NCI-H1092 treated with DMSO at 0.1 percent for 48 hours (cell line): ENCODE measurements at places on chromosomes 5 and 9.

GRCh38 chr9:123322273-123323195 lies 33.5 kb upstream of the CRB2 start:
- no peak for DNase-seq

- DNase-seq = no peak
These were observed 9.4 kb downstream of the FYB1 start for GRCh38 chr5:39209924-39210323.

DNA sequence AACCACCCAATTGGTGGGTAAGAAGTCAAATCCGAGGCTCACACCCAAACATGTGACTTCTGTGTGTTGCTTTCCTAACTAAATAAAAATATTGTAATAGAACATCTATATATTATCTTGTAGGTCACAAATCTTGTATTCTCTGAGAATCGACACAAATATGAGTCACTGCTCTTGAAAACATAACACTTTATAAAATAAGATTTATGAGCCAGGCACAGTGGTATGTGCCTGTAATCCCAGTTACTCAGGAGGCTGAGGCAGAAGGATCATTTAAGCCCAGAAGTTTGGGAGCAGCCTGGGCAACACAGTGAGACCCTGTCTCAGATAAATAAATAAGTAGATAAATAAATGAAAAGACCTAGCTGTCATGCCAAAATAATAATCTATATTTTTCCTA lies 624.1 kb downstream of the ANXA1 start:
- DNase-seq = no peak

DNA sequence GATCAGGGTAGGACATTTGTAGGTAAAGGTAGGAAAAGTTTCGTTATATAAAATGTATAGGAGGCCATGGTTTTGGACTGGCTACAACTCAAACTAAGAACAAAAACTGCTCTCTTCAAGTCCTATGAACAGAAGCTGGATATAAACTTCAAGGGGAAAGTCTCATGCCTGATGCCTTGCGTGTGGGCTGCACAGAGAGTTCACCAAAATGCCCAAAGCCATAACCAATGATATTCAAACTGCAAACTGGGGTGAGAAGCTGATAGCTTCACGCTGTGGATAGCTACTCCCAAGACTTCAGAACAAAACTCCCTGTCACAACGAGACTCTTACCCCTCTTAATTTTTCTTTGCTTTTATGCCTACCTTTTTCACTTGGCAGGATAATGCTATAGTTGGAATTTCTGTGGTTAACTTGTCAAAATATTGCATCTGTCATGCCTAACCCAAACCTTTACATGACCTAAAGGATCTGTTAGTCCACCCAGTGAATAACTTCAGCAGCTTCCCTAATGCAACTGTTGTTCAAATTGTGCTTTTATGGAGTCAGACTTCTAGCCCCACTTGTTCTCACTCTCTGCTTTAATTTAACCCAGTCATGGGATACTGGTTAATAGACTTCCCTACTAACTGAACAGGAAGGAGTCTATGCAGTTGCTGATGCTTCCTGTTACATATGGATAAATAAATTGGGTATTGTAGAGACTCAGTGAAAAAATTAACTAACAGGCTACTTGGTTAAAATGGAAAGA lies 71.9 kb downstream of the SFXN1 start:
- DNase-seq = no peak
